ENCODE measurements at places on chromosomes 16 and 17.

GRCh38 chr16:50169555-50170096 is 16.5 kb downstream of the TENT4B start:
- no peak for DNase-seq

DNA sequence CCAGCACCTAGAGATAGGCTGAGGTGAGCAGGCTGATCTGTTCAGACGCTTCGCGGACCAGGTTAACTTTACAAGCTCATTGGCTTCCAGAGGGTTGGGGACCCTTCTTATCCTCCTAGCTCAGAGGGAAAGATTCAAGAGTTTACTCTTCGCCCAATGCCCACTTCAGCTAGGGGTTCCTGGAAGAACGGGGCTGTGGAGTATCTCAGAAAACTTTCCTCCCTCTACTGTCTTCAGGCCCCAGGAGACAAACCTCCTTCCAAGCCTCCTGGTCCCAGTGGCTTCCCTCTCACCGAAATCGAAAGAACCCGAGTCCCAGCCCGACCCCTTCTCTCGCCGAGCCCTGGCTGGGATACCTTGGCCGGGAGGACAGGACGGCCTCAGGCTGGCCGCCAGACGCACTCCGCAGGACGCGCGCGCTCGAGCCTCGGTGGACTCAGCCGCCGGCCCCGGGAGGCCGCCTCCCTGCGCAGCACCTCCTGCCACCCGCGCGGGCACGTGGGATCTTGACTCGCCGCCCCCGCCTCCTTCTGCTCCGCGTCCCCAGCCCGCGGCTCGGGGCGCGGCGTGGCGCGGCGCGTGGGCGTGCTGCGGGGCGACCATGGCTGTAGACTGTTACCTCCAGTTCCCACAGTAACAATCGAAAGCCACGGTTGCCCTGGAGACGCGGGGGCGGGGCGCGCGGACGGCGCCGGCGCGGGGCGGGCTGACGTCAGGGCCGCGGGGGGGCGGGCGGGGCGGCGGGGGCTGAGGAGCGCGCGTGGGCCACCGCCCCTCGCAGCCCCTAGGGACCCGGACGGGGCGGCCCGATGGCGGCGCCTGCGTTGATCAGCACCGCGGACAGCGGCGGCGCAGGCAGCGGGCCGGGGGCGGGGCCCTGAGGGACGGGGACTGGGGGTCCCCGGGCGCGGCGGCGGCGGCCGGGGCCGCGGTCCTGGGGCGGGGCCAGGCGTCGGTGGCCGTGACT is 5.3 kb upstream of the HIC1 start:
- peak; percentile 87 for DNase-seq

GRCh38 chr16:57001026-57001679 is 11.8 kb downstream of the NLRC5 start:
- DNase-seq = no peak

- DNase-seq = no peak
Observed at GRCh38 chr16:73033271-73033998, 14.5 kb downstream of the ZFHX3 start.

- DNase-seq = no peak
Observed at GRCh38 chr16:66383551-66383950, 17.1 kb downstream of the CDH5 start.

GRCh38 chr17:77609553-77610517 is 348.7 kb upstream of the TNRC6C start:
- no peak for DNase-seq

DNA sequence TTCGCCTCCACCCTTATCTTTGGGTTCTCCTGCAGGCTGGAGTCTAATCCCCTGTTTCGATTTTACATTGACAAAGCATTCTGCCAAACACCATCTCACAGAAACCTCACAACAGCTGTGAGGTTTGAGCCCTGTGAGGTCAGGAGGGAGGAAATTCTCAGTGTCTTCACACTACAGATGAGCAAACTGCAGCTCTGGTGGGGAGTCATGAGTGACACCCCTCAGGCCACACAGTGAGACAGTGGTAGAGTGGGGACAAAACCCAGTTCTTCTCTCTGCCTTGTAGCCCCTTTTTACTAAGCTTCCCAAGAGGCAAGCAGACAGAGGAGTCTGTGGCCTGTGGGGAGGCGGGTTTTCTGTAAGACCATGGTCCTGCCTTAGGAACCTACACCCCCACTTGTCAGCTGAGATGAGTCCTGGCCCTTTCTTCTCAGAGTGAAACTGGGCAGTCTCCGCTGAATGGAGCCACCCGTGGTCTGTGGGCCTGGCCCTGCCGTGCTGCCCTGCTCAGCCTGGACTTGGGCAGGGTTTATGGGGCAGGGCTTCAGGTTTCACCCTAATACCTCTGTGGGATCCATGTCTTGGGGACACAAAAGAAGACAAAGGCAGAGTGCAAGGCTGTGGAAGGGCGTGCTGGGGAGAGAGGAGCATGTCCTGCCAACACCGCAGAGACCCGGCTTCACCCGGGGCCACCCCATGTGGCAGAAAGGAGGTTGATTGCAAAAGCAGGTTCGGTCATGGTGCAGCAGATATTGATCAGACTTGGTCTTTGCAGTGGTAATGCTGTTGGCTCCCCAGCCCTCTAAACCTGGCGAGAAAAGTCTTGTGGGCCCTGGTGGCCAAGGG is 59.0 kb downstream of the ABR start:
- DNase-seq = no peak

DNA sequence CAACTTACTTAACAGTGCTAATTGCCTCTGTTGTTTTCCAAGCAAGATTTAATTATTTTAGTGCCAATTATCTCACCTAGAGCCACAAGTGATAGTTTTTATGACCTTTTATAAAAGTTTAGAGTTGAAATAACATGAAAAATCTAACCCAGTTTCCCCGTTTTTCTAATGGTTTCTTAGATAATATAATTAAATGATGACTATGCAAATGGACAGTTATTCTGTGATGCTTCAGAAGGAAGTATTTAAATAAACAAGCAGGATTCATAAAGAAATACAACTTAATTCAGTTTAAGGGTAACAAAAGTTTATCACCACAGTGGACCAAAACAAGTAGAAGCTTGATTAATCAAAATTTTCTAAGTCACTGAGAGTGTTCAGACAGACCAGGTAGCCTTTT is 721.2 kb upstream of the SOX9 start:
- DNase-seq = no peak

DNA sequence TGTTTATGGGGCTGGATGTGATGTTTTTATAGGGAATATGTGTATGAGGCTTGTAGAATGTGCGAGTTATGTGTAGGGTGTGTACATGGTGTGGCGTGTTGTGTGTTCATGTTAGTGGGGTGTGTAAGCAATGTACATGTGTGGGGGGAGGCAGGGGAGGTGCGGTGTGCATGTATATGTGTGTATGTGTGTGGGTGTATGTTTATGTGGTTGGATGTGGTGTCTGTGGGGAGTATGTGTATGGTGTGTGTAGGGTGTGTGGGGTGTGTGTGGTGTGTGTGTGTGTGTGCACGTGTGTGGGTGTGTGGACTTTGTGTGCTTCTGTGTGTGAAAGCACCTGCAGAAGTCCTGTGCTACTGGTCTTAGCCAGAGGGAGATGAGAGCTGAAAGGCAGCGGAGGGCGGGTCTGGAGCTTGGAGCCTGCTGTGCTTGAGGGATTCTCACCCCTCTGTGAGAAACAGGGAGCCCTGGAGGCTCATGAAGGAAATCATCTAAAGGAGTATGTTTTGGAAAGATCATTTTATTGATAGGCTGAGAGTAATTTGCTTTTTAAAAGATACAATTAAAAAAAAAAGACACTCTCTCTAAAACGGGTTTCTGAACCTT is 222.7 kb downstream of the HS3ST4 start:
- DNase-seq = no peak

DNA sequence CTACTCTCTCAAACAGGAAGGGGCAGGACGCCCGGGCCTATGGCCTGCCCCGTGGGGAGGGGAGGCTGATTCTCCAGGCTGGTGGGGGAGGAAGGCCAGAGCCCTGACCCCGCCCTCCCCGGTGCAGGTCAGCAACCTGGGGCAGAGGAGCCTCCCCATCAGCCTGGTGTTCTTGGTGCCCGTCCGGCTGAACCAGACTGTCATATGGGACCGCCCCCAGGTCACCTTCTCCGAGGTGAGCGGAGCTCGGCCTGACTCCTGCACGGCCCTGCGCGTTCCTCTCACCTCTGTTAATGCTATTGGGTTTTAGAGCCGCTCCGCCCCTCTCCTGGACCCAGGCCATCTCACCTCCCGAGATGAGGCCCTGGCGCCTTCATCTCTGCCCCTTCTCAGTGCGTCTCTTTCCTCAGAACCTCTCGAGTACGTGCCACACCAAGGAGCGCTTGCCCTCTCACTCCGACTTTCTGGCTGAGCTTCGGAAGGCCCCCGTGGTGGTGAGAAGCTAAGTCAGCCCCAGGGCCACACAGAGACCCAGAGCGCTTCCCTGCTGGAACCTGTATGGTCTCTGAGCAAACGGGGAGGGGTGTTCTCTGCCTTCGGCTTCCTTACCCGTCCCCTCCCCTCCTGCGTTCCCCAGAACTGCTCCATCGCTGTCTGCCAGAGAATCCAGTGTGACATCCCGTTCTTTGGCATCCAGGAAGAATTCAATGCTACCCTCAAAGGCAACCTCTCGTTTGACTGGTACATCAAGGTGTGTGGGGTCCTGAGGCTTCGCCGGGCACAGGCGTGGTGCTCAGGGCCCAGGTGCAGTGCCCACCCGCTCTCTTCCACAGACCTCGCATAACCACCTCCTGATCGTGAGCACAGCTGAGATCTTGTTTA is 25.1 kb upstream of the ITGAX start:
- DNase-seq = no peak

DNA sequence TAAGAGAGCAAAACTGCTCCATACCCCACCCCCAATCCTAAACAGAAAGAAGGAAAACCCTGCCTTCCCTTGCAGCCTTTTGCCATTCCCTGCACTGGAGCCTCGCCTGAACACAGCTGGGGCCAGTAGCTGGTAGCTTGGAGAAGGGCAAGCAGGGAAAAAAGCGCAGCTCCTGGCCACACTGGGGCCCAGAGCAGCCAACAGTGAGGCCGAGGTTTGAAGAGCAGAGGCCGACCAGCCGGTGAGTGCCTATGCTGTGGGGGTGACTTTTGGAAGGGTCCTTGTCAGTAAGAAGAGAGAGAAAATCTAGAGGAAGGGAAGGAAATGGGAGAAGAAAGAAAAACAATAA is 3.2 kb upstream of the HOXB9 start:
- no peak for DNase-seq

- DNase-seq = no peak
Observed at GRCh38 chr17:57186226-57187019, 69.9 kb upstream of the MSI2 start.

DNA sequence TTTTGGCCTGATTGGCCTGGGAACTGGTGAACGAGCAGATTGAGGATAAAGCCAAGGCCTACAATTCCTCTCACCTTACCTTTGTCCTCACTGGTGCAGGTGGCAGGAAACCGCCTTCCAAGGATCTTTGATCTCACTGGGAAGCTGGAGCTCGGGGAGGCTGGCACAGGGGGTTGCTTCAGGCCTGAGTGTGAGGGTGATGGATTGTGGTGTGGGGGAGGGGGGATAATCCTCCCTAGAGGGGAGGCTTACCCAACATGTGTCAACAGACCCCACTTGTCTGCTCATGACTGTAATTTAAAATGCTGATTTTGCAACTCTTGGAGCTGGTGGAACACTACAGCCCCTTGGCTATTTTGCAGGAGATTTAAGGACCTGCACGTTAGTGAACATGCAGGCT is 4.5 kb upstream of the RMI2 start:
- DNase-seq = no peak

GRCh38 chr17:63285551-63285950 is 160.6 kb downstream of the CYB561 start:
- DNase-seq = no peak

- peak; percentile 85 for DNase-seq
Observed at GRCh38 chr16:89422527-89422904, 67.8 kb downstream of the ANKRD11 start.

DNA sequence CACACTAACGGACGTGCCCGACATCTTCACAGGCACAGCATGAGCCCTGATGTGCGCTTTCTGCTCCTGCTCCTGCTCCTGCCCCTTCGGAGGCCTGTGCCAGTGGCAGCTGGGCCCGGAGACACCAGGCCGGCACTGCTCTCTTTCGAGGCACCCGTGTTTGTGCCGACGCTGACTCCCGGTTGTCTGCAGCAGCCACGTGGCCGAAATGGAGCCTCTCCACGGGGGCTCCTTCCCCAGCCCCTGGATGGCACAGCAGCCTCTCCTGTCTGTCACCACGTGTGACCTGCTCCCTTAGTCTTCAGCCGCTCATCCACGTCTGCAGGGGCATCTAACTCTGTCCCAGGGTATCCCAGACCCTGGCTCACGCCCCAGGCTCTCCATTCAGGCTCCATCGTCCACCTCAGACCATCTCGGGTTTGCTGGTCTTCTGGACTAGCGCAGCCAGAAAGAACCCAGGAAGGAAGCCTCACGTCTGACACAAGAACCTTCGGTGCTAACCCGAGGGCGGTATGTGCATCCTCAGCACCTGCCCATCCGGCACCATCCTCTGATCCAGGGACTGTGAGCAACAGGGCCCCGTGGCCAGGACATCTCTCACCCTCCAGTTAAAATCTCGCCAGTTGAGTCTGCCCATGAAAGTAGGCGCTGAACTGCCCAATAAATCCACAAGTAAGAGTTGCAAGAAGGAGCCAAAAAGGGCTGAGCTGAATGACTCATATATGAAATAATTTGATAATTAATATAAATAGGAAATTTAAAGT is 4.2 kb upstream of the RPH3AL start:
- DNase-seq = no peak

DNA sequence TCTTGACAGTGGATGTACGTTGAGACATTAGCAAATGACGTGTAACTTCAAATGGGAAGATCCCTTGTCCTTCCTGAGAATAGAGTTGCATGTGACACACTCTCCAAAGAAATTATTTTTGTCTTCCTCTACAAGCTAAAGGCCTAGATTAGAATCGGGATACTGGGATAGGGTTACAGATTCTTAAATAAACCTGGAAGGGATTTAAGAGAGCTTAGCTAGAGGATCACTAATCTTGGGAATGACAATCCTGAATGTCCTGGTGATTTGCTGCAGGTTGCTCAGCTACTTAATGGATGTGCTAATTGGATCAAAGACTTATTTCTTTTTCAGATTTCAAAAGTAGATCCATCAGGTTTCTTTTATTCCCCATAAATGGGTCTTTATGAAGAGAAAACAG is 101.9 kb downstream of the KCNJ2 start:
- DNase-seq = no peak

- no peak for DNase-seq
Observed at GRCh38 chr17:61750656-61751055, 112.7 kb downstream of the BRIP1 start.

DNA sequence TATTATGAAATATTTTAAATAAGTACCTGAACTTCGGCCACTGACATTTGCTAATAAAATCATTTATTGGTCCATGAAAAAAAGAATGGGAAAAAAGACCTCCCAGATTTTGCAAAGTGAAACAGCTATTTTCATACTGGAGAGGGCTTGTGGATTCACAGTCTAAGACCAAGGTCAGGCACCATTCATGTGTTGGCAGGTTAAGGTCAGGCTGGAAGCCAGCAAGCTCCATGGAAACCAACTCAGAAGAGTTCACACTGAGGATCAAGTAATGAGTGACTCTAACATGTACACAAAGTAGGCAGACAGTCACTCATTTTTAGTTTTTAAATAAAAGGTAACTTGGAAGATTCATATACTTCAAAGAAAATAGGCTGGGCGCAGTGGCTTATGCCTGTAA is 3.4 kb downstream of the DNAJA2 start:
- DNase-seq = no peak

Measured in hepatic stellate cell (primary cell).